ENCODE measurements at places on chromosomes 7 and 10. TPM values are rescaled to one million over a fixed set of nuclear protein-coding genes. Genes with fewer than 3 reads are reported as not detected.

DNA sequence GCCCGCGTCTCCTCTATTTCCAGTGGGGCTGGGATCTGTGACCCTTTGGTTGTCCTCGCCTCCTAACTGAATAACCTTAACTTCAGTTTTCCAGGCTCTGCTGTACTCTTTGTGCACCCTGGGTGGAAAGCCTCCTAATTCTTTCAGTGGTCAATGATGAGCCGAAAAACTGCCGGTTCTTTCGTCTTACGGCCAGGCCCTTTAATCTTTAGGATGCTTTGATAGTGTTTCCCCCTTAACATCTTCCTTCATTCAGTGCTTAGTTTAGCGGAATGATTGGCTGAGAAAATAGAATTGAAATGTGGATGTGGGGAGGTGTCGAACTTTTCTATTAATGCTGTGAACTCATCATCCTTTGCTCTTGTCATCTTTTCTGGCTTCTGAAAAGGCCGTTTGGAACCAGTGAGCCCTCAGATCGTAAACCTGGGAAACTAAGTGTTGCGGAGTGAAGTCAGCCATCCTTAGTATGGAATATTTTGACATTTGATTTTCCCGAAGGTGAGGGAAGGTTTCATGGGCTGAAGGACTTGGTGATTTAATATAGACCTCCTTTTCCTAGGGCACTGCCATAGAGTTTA lies 847 bp downstream of the GARS1 start:
- DNase-seq = no peak

DNA sequence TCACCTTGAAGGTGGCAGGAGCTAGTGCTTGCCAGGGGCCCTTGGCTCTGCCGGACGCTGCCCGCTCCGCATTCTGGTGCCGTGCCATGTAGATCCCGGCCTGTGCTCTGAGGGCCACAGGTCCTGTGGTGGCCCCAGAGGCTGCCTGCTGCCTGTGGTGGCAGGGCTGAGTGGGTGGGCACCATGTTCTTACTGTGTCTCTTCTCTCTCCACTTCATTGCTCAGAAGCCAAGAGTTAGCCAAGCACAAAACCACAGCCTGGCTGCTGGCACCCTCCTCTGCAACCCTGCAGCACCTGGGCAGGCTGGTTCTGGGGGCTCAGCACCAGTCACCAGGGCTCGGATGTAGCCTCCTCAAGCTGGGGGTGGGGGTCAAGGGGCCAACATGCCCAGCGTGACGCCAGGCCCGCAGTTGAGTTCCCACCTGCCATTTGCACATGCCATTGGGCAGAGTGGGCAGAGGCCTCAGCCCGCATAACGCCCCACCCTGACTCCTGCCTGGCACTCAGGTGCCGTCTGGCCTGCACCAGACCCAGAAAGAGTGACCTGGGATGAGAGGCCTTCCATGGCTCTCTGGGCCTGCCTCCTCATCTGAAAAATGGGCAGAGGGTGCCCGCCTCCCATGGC lies 16.3 kb downstream of the ZMIZ1 start:
- DNase-seq = no peak

DNA sequence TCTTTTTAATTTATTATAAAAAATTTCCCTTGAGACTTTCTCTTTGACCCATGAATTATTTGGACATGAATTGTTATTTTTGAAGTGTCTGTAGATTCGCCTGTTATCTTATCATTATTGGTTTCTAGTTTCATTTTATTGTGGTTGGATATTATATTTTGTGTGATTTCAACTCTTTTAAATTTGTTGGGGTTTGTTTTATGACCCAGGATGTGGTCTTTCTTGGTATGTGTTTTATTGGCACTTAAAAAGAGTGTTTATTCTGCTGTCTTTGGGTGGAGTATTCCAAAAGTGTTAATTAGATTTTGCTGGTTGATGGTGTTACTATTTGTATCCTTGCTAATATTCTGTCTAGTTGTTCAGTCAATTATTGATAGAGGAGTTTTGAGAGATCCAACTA lies 50.5 kb upstream of the GPR141 start:
- no peak for DNase-seq

DNA sequence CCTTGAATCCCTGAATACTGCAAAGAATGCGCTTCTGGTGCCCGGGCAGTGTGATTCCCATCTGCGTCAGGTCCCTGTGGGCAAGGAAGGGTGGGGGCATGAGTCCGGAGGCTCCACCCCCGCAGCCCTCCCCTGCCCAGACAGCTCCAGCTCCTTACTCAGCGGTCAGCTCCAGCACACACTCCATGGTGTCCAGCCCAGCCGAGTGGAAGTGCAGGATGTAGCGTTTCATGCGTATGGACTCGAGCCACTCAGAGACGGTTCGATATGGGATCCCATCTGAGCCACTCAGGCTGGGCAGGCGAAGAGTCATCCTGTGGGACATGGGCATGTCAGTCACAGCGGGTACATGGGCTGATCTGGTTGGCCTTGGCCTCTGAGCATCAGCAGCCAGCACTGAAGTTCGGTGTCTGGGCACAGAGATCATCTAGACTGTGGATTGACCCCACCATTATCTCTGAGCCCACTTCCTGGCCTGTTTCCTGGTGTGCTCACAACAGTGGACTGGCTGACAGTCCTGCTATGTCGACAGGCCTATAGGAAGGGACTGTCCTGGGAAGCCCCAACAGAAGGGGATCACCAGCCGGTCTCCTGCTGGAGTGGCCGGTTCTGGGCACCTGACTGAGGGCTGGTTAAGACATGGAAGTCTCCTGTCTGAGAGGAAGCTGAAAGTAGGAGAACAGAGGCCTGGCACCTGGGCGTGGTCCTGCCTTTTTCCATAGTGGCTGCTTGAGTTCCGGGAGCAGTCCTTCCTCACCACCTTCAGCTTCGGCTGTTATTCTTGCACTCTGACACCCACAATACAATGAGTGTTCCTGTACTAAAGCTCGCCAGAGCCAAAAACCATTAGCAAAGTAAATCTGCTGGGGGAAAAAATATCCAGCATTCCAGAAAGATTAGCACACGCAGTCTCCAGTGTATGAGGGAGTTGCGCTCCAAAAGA lies 10.6 kb downstream of the ZYX start:
- DNase-seq = peak; percentile 93

DNA sequence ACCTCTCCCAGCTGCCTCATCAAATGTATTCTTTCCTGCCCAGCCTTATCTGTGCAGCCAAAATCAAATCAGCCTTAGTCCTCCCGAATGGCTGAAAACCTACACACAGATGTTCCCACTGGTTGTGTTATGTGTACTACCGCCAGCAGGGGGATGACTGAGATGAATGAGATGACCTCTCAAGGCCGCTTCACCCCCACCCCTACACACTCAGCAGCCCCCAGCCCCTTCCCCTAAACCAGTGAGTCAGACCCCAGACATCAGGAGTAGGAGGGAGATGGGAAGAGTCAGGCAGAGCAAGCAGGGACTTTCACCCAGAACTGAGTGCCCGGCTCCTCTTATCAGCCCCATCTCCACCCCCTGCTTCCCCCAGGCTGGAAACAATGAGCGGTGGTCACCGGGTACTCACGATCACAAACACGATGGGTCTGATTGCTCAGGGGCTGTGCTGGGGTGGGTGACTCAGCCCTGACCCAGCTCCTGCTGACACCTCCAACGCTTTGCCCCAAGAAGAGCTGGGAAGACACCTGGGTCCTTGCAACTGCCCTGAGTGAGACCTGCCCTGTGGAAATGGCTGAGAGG lies 6.5 kb upstream of the C10orf105 start:
- no peak for DNase-seq

- DNase-seq = no peak
Measured at GRCh38 chr10:78963074-78964034, 105.4 kb upstream of the ZMIZ1 start.

DNA sequence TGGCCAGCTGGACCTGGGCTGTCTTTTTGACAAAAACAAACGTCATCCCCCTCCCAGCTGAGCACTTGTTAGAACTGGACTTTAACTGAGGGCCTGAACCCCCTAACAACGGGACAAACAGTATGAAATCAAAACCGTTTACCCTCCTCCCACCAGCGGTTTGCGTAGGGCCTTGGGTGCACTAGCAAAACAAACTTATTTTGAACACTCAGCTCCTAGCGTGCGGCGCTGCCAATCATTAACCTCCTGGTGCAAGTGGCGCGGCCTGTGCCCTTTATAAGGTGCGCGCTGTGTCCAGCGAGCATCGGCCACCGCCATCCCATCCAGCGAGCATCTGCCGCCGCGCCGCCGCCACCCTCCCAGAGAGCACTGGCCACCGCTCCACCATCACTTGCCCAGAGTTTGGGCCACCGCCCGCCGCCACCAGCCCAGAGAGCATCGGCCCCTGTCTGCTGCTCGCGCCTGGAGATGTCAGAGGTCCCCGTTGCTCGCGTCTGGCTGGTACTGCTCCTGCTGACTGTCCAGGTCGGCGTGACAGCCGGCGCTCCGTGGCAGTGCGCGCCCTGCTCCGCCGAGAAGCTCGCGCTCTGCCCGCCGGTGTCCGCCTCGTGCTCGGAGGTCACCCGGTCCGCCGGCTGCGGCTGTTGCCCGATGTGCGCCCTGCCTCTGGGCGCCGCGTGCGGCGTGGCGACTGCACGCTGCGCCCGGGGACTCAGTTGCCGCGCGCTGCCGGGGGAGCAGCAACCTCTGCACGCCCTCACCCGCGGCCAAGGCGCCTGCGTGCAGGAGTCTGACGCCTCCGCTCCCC lies at the start of gene IGFBP1:
TSS of gene IGFBP1 (plus strand) at position 304 of the 808 bp plus-strand sequence. CDS start at position 469, 165 bp downstream.
- peak; percentile 79 for DNase-seq

Gene INHBA
- total RNA-seq = 1.1 TPM

Gene TRIM74
- total RNA-seq = not detected

Gene DPCD
- 9.6 TPM for total RNA-seq

Gene NRAP
- total RNA-seq = 0.05 TPM

Gene MPP7
- total RNA-seq = 66.7 TPM

All from lower leg skin (tissue), 4 donors.